Epithelial cell of proximal tubule (primary cell): ENCODE measurements at places on chromosomes 4 and X. TPM values are rescaled to one million over a fixed set of nuclear protein-coding genes. Genes with fewer than 3 reads are reported as not detected.

GRCh38 chr4:167903291-167903721 is 189.0 kb upstream of the ANXA10 start:
- DNase-seq, result no peak

- no peak for DNase-seq
Measured at GRCh38 chr4:1479454-1479853, 73.2 kb upstream of the NKX1-1 start.

DNA sequence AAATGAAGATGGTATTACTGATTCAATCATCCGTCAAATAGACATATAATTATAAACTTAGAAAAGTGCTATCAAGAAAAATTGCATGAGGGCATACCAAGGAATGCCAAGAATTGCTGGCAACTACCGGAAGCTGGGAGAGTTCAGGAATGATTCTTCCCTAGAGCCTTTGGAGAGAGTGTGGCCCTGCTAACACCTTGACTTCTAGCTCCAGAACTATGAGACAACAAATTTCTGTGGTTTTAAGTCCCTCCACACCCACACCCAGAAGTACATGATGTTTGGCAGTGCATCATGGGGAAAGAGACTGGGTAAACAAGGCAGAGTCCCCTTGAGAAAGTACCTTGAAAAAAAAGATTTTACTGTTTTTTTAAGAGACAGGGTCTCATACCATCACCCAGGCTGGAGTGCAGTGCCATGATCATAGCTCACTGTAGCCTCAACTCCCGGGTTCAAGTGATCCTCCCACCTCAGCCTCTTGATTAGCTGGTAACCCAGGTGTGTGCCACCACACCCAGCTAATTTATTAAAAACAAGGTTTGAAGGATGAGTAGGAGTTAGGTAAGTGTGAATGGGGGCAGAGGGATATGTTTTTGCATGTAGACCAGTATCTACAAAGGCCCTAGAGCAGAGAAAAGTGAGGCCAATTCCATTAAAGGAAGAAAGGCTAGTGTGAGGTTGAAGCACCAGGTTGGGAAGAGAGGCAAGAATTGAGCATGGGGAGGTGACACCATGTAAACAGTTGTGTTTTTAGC is 53.1 kb downstream of the GSX2 start:
- peak; percentile 52 for DNase-seq

- DNase-seq, result no peak
Measured at GRCh38 chr4:156788782-156789181, 182.8 kb downstream of the PDGFC start.

SPOCK3 gene
- 0.06 and 0.22 TPM in 2 replicates for total RNA-seq

DNA sequence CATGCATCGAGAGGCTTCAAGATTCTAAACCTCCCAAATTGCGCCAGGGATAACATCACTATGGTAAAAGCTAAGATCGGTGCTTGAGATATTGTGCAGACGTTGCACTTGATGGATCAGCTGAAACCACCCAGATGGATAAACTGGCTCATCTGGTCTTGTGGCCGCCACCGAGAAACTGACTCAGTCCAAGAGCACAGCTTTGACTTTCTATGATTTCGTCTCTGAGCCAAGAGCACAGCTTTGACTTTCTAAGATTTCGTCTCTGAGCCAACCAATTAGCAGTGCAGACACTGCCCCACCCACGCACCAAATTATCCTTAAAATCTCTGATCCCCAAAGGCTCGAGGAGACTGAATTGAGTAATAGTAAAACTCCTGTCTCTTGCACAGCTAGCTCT is 687.2 kb downstream of the FAM133A start:
- no peak for DNase-seq

- DNase-seq, result no peak
Measured at GRCh38 chrX:17030580-17031270, 84.3 kb downstream of the REPS2 start.

C4orf50 gene
- total RNA-seq, result not detected in 2 replicates
